ENCODE measurements at places on chromosomes 12 and 14.

DNA sequence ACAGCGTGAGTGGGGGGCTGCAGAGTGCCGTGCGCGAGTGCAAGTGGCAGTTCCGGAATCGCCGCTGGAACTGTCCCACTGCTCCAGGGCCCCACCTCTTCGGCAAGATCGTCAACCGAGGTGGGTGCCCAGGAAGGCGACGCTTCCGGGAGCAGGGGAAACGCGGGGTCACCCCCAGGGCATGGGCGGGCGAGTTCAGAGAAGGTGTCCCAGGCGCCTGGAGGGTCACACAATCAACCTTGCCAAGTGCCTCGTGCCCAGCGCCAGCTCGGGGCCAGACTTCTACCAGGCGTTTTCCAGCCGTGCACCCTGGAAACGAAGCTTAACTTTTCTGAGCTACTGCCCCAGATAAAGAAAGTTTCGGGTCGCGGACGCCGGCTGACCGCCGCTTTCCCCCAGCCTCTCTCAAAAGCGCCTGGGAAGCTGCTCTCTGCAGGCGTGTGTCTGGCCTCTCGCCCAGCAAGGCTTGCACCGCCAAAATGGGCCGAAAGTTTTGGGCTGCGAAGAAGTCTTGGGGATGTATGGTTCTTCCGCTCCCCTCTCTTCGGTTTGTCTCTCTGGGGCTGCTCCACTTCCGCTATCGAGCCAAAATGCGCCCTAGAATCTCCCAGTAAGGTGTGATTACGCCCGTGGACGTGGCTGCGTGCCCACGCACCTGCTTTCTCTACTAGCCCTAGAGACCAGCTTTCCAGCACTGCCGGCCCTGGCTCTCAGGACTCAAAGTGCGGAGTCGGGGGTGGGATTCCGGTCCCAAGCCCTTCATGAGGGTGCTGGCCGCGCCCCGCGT, 1.7 kb downstream of the WNT1 start:
- no peak for DNase-seq

DNA sequence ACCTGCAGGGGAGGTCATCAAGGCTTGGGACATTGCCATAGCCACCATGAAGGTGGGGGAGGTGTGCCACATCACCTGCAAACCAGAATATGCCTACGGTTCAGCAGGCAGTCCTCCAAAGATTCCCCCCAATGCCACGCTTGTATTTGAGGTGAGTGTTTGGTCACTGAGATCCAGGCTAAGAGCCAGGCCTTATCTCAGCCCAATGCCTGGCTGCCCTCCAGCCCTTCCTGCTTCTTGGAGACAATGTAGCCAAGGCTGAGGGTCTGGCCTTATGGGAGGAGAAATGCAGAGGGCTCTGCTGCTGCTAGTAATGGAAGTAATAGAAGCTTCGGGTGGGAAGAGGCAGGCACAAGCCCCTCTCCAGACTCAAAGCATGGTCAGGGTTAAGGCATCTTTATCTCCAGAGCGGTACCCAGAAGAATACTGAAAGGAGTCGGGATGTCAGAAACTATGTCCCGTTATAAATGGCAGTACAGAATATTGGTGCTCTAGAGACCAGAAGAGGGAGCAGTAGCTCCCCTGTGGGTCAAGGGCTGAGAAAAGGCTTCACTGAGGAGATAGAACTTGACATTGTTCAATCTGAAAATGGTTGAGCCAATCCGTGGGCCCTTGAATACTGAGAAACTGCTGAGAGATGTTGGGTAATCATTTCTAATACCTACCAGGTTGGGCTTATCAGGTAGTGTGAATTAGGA, 3.1 kb downstream of the FKBP4 start:
- no peak for DNase-seq

- DNase-seq = no peak
Measured at GRCh38 chr12:115413626-115414025, 729.7 kb upstream of the TBX3 start.

- no peak for DNase-seq
Measured at GRCh38 chr12:116080415-116080814, 197.1 kb downstream of the MED13L start.

DNA sequence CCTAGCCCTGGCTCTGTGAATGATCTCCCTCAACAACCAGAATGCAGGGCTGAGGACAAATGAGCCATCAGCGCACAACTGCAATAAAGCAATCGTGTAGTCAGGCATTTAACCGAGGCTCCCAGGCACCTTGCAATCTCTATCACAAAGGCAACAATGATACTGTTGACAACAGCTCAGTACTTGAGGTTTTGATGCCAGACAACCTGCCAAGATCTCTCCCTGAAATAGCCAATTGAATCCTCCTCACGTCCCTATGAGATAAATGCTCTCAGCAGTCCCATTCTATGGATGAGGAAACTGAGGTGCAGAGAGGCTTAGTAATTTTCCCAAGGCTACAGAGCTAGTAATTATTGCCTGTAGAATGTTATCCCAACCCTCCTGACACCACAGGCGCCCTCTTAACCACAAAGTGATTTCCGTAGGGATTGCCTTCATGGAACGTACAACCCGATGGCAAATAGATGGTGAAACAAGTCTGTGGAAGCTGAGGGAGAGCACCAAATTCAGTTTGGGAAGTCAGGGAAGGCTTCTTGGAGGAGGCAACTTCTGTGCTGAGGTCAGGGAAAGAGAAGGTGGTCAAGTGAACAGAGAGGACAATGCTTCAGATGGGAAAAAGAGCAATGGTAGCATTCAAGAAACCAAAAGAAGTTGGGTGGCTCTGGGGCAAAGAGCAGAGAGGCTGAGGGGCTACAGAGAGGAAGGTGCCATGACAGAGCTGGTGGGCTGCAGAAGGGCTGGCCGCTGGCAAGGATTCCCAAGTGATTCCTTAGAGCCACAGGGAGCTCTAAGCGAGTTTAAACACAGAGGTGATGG, 12.6 kb downstream of the SERPINA3 start:
- DNase-seq = no peak

- no peak for DNase-seq
Measured at GRCh38 chr14:25049568-25050268, at the start of gene STXBP6. TSS of gene STXBP6 (minus strand) at chr14:25050147. CDS start at chr14:24974818, 75,329 bp downstream.

DNA sequence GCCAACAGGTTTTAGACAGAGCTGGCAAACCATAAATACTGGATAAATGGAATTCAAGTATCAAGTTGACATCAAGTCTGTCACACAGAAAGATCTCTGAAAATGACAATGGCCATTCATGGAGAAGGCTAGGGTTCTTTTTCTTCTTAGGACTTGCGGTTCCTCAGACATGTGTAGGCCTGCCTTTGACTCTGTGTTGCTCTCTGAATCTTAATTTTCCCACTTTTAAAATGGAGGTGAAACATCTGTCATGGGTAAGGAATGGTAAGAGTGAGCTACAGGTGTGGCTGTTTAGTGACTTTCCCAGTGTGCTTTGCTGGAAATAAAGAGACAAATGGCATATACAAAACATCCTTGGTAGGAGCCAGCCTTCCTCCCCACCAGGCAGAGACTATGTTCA, 79.2 kb downstream of the PTCSC3 start:
- DNase-seq = no peak
